Activated CD4-positive, alpha-beta T cell treated with anti-CD3 and anti-CD28 coated beads for 1 hour (primary cell): ENCODE measurements at places on chromosomes 1 and 21.

DNA sequence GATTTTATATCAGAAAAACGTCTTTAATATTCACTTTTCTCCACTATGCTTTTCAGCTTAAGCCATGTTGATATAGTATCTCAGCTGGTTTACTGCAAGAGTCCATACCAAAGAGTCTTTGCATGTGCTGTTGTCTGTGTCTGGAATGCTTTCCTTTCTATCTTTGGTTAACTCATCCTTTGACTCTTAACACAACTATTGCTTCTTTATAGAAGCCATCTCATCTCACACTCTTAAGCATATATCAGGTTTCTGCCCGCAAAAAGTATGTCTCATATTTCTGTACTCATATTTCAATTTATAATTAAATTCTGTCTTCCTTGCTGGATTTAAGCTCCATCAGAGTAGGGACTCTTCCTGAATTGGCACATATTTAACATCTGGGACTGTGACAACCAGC, 220.9 kb upstream of the KCNK2 start:
- DNase-seq: no peak

GRCh38 chr21:37166733-37167132, 93.7 kb downstream of the TTC3 start:
- DNase-seq: no peak

- no peak for DNase-seq
These were observed 111.4 kb upstream of the CDC42BPA start for GRCh38 chr1:227429447-227430359.

DNA sequence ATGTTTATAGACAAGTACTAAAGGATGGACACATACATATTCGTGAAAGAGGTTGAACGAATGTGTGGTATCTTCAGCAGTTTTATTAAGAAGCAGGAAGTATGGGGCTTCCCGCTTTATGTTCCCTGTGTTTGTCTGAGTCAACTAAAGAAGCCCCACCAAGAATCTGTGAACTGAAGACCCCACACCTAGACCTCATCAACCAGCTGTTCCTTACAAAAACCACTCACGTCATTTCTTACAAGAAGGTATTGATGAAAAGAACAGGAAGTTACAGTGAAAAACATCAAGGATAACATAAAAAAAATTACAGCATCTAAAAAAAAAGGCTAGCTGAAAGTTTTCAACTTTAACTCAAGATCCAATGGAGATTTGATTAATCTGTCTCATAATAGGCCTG, 12.3 kb downstream of the REG4 start:
- no peak for DNase-seq

DNA sequence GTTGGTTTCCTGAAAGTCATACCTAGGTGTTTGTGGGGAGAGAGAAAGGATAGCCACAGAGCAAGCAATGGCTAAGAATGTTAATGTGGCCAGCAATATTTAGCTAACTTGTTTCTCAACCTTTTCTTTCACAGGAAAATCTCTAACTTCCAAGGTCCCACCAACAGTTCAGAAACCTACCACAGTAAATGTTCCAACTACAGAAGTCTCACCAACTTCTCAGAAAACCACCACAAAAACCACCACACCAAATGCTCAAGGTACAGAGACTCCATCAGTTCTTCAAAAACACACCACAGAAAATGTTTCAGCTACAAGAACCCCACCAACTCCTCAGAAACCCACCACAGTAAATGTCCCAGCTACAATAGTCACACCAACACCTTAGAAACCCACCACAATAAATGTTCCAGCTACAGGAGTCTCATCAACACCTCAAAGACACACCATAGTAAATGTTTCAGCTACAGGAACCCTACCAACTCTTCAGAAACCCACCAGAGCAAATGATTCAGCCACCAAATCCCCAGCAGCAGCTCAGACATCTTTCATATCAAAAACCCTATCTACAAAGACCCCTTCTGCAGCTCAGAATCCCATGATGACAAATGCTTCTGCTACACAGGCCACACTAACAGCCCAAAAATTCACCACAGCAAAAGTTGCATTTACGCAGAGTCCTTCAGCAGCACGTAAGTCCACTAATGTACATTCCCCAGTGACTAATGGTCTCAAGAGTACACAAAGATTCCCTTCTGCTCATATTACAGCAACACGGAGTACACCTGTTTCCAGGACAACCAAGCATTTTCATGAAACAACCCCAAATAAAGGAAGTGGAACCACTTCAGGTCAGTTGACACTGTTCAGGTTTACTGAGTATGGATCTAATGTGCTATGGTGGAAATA, 15.3 kb downstream of the CD55 start:
- no peak for DNase-seq

DNA sequence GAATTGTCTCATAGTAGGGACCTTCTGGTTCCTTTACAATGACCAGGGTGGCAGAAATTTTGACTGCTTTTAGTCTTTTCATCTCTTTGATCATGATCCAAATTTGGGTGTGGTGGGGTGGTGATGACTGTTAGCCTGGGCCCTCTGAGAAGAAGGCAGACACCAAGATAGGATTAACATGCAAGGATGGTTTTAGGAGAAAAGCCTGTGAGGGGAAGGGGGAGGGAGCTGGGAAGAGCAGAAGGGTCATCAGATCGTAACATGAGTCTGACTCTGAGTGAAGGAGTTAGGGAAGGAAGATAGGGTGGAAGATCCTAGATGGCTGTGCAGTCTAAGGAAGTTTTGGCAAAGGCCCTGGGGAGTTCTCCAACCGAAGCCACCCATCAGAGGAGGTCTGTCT, 28.5 kb upstream of the CAMSAP2 start:
- DNase-seq: no peak

DNA sequence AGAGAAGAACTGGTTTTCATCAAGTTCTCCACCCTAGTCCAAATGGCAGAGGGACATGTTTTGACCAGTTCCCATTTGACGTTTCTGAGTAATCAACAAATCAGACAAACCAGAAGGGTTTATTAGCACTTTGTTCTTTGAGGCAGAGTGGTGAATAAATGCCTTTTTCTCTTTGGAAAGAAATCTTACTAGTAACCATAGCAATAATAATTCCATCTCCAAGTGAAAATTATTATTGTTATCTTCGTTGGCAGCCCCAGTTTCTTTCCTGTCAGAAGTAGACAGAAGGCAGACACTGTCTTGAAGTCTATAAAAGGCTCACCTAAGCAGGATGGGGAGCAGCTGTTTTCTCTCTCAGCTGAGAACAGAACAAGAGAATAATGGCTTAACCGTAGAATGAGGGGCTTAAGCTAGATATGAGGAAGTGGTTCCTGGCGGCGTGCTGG, 391.6 kb downstream of the PBX1 start:
- DNase-seq: no peak

GRCh38 chr1:46306159-46306530, 2.6 kb downstream of the UQCRH start:
- DNase-seq: no peak

GRCh38 chr1:86773341-86774288, 69.2 kb downstream of the SH3GLB1 start:
- DNase-seq: no peak

- no peak for DNase-seq
These were observed 135.1 kb upstream of the MAGI3 start for GRCh38 chr1:113255038-113255719.

- no peak for DNase-seq
These were observed 17.1 kb upstream of the FMO4 start for GRCh38 chr1:171296897-171297296.

- DNase-seq: peak; percentile 39
These were observed 1.8 kb downstream of the DISC1 start for GRCh38 chr1:231628207-231628876.

- DNase-seq: no peak
These were observed 42.9 kb upstream of the RCAN3 start for GRCh38 chr1:24459551-24460266.

GRCh38 chr1:94319319-94320102, 82.1 kb upstream of the ARHGAP29 start:
- no peak for DNase-seq

GRCh38 chr1:9720785-9721605, 69.5 kb downstream of the PIK3CD start:
- no peak for DNase-seq
